Neuronal stem cell (in vitro differentiated cells): ENCODE measurements at places on chromosomes 3 and 15.

DNA sequence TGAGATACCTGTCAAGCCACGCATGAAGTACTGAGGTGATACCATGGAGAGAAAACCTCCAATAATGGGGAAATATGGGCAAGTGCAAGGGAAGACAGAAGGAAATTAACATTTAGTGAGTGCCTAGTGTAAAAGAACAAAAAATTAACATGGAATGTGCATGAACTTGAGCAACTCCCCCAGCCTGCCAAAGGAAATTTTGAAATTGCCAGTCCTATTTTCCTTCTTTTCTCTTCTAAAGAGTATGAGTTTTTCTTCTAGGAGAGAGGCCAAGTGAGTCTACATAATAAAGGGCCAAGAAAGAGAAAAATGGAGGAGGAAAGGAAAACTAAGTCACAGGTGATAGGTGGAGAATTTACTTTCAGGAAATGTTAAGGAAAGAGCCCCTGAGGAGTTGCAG lies 602.4 kb upstream of the MDFIC2 start:
- DNase-seq: no peak

DNA sequence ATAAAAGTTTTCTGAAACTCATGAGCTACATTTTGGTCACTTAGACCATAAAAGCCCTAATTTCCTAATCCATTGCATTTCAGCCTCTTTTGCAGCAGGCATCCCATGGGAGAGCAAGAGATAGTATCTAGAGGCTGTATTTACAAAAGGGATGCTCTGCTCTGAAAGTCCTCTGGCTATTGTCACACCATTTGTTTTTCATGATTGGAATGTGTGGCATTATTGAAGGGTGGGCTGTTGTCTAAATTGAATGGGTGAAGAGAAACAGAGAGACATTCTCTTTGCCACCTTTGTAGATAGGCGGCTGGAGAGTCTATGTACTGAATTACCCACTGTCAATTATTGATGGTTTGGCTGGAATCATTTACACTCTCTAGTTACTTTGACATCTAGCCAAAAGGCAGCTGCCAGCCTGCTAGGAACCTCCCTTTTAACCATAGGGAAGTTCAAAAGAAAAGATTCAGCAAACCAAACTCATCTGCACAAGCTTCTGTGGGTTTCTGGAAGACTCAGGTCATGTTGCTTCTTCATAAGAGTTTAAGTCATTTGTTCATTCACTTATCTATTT lies 89.8 kb upstream of the RARB start:
- no peak for DNase-seq

- no peak for DNase-seq
Measured at GRCh38 chr15:40246496-40247280, 7.8 kb downstream of the PAK6 start.

DNA sequence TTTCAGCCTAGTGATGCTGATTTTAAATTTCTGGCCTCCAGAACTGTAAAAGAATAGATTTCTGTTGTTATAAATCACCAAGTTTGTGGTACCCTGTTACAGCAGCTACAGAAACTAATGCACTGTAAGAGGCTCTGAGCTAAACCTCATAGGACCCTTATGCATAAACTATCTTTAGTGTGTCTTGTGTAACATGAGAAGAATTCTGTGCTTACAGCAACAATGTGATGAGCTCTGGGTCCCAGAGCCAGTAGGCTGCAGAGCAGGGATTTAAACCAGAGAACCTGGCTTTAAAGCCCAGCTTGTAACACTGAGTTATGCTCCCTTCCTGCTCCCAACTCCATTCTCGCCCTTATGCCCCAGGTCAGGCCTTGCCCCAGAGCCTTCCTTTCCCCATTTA lies 113.1 kb downstream of the THSD4 start:
- no peak for DNase-seq

DNA sequence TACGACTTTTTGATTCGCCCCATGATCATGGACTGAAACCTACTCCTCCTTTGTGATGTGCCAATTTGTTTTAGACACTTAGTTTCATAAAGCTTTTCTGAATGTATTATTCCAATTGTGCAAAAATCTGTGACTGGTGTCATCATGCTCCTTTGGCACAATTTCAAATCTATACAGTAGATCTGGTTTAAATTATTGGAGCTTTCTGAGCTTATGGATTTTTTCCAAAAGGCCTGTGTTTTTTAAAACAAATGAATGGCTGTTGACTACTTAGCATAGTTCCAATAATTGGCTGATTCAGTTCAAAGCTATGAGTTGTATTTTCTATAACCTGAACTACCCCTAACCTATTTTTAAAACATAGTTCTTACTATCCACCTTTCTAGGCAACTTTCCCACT lies 282.7 kb downstream of the CNTN3 start:
- no peak for DNase-seq

- DNase-seq: peak; percentile 64
Measured at GRCh38 chr3:14925729-14926591, 21.4 kb upstream of the NR2C2 start.

DNA sequence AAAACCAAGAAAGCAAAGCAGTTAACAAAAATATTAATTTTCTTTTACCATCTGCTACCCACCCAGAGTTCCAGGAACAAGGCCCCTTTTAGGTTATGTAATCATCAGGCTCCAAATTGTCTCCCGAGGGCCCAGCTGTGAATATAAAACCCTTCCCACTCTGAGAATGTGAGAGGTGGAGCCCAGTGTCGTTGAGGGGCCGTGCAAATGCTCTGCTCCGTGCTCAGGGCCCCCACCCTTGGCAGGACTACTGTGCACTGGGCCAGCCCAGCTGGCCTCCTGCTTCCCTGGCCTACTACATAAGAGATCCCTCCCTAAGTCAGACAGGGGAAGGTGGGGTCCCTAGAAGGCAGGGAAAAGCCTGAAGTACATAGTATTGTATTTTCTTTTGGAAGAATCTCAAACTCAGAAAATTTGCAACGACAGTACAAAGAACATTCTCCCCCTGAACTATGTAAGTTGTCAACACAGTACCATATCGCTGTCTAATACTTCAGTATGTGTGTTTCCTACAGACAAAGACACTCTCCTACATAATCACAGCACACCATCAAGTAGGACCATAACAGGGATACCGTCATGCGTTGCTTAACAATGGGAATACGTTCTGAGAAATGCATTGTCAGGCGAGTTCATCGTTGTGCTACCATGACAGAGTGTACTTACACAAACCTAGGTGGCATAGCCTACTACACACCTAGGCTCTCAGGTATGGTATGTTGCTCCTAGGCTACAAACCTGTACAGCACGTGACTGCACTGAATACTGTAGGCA lies 4.4 kb upstream of the CLEC3B start:
- no peak for DNase-seq
